ENCODE measurements at places on chromosomes 11 and 22.
A peak's percentile ranks its signal among the peaks of the same experiment; 100 is the strongest.

DNA sequence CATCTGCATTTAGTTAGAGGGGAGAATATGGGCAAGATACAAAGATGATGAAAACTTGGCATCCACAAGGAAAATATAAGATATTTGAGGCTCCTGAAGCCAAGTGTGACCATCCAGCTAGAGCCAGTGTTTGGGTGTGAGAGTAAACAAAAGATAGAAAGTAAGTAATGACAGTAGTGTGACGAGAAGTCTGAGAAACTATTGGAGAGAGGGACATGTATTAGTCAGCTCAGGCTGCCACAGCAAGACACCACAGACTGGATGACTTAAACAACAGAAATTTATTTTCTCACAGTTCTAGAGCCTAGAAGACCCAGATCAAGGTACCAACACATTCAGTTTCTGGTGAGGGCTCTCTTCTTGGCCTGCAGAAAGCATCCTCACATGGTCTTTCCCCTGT is 6.4 kb upstream of the CCKBR start:
- DNase-seq, result no peak

DNA sequence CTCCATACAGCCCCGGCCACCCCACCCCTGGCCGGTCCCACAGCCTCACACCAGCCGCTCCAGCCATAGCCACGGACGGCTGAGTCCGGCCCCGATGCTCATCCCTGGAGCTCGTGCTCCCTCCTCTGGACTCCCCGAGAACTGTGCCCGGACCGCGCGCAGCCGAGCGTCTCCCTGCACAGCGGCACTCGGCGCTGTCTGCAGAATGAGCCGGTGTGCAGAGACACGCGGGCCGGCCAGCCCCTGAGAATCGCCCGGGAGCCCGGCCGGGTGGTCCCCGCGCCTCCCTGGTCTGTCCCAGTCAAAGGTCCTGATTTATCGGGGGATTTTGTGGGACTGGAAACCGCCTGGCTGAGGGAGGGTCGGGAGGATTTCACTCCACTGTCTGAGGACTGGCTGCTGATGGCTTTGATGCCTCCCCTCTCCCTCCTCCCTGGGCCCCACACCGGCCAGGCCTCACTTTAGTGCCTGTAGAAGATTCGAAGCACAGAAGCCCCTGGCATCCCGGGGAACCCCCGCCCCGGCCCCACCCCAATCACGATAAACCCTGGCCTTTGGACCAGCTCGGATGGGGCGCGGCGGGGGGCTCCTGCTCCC is 102.7 kb downstream of the BRD1 start:
- DNase-seq, result peak; percentile 66

GRCh38 chr11:114237321-114238280 is 58.6 kb upstream of the NNMT start:
- DNase-seq, result no peak

- DNase-seq, result no peak
Observed at GRCh38 chr11:119729581-119729927, 554 bp upstream of the NECTIN1 start.

GRCh38 chr11:2877474-2877873 is 8.1 kb downstream of the CDKN1C start:
- no peak for DNase-seq

GRCh38 chr11:1771273-1771672 is 7.5 kb upstream of the CTSD start:
- no peak for DNase-seq

DNA sequence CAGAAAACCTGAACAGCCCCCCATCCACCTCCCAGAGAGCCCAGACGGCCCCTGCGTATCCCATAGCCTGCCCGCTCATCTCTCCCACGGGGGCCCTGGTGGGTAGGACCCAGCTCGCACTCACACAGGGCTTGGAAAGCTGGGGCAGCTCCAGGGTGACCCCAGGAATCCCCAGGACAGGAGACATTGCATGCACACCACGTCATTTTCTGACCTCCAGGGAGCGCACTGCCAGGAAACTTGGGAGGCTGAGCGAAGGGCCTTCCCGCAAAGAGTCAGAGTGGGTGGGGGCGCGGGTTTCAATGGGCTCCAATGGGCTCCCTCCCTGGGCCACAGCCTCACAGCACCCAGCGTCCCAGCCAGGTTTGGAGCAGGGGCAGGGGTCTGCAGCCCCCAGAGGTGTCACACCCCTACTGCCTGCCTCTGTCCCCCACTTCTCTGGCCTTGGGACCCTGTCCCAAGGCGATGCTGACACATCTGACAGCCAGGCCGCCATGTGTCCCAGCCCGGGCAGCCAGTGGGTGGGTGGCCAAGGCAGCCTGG is 8.2 kb upstream of the SYT8 start:
- no peak for DNase-seq

DNA sequence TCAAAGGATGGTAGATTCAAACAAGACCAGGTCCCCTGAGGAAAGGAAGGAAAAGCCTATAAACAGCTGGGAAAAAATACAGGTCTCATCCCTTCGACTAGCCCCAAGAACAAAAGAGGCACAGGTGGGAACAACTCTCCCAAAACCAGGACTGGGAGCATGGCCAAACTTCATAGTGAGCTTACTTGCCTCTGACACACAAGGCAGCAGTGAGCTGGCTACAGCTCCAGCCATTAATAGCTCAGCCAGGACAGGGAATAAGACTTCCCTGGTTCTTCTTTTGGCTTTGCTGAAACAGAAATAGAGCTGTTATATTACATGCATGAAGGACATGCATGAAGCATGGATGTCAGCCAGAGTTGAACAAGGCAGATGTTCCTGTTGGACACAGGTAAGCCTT is at the start of gene OR10A2:
TSS of gene OR10A2 (plus strand) at position 97 of the 400 bp plus-strand sequence. CDS start 6,698 bp downstream, outside the sequence.
- DNase-seq, result no peak

- DNase-seq, result no peak
Observed at GRCh38 chr11:128687321-128687720, 6.6 kb upstream of the FLI1 start.

- no peak for DNase-seq
Observed at GRCh38 chr22:38485783-38486182, 17.9 kb downstream of the KDELR3 start.

GRCh38 chr22:20319041-20319744 is 667 bp downstream of the DGCR6L start:
- DNase-seq, result no peak

DNA sequence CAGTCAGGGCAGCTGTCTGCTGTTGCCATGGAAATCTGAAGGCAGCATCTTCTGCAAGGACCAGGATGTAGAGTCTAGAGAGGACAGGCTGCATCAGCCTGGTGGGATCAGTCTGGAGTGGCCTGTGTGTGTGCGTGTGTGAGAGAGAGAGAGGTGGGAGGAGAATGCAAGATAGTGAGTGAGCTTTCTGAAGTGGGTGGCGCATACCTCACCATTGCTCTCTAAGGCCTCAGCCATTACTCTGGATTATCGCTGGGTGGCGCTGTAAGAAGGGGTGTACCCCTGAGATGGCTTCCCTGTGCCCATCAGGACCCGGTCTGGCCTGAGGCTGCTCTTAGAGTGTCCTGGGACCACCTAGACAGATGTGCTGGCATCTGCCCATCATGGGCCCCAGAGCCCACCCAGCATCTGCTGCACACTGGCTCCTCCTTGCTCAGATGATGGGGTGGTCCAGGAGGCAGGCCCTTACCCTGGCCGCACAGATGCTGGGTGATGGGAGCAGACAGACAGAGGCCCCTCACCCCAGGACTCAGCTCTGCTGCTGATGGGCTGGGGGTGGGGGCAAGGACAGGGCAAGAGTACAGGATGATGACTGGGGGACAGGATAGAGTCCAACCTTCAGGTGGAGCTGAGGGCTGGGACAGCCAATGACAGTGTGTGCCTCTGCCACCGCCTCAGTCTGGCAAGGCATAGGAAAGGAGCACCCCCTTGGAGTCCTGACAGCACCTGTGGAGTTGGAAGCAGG is 25.7 kb upstream of the TUB start:
- DNase-seq, result no peak

All from activated CD4-positive, alpha-beta T cell treated with anti-CD3 and anti-CD28 coated beads for 24 hours (primary cell).